ENCODE measurements at places on chromosomes 1 and 21. TPM values are rescaled to one million over a fixed set of nuclear protein-coding genes. Genes with fewer than 3 reads are reported as not detected.

NTPCR gene
- 13.8 TPM for total RNA-seq

FAM163A gene
- total RNA-seq, result 0.07 TPM

LYPD8 gene
- total RNA-seq, result not detected

ARID4B gene
- total RNA-seq, result 39.4 TPM

MYOG gene
- not detected for total RNA-seq

MRPS14 gene
- 30.3 TPM for total RNA-seq

CERS2 gene
- 87.4 TPM for total RNA-seq

IVL gene
- under 0.01 TPM for total RNA-seq

EPHA10 gene
- not detected for total RNA-seq

DNA sequence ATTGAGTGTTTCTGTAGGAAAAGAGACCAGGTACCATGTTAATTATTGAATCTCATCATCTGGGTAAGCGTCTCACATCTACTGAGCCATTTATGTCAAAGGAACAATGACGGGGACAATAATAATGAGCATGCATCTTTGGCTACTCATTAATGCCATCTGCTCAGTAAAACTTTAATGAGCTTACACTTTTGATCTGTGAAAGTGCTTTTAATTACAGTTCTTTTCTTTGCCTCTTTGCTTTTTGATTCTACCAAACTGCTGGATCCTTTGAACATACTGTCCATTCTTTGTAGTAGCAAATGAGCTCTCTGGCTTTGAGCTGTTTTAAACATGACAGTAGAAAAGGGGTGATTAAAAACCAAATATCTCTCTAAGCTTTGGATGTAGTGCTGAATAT, 181.2 kb upstream of the IVNS1ABP start:
- no peak for DNase-seq

DNA sequence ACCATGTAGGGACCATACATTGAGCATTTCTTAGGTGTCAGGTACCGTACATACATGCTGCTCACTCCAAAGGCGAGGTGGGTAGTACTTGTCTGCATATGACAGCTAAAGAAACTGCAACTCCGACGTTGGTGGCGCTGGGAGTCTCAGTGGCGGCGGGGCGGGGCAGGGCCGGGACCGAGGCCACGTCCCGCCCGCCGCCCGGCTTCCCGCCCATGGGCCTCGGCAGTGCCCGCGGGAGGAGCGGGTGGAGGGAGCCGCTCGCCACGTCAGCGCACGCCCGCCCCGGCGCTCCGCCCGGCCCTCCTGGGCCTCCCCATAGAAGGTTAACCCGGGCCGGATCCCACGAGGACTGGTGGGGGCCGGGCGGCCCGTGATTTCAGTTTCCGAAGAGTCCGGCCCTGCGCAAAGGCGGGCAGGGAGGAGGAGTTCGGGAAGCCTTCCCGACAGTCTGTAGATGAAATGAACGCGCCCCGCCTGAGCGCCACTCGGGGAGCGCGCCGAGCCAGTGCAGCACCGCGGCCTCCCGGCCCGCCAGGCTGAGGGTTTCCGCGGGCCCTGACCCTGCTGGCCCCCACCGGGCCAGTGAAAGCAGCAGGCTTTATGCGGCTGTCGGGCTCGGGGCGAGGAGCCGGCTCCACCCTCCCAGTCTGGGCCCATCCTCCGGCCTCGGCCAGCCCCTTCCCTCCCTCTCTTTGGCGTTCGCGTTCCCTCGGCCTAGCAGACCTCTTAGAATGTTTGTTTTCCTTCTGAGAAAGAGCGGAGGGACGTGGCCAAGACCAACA, 119.9 kb upstream of the JUN start:
- peak; percentile 77 for DNase-seq

DNA sequence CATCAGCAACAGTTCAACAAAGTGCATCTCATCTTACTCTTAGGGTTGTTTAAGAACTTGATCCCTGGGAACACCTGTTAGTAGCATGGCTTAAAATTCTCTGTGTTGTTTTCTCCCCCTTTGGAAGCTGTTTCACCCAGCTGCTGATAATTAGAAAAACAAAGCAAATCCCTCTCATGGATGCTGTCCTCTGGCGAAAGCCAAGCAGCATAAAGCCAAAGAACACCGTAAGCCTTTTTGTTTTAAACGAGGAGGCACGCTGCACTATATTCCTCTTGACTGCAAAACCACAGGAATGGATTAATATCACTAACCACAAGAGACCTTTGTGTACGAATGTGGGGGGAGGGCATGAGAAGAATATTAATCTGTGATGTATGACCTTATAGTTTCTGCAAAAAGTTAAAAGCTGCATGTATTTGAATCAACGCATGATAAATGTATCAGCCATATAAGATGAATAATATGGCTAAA, 923.2 kb downstream of the LTN1 start:
- no peak for DNase-seq

DNA sequence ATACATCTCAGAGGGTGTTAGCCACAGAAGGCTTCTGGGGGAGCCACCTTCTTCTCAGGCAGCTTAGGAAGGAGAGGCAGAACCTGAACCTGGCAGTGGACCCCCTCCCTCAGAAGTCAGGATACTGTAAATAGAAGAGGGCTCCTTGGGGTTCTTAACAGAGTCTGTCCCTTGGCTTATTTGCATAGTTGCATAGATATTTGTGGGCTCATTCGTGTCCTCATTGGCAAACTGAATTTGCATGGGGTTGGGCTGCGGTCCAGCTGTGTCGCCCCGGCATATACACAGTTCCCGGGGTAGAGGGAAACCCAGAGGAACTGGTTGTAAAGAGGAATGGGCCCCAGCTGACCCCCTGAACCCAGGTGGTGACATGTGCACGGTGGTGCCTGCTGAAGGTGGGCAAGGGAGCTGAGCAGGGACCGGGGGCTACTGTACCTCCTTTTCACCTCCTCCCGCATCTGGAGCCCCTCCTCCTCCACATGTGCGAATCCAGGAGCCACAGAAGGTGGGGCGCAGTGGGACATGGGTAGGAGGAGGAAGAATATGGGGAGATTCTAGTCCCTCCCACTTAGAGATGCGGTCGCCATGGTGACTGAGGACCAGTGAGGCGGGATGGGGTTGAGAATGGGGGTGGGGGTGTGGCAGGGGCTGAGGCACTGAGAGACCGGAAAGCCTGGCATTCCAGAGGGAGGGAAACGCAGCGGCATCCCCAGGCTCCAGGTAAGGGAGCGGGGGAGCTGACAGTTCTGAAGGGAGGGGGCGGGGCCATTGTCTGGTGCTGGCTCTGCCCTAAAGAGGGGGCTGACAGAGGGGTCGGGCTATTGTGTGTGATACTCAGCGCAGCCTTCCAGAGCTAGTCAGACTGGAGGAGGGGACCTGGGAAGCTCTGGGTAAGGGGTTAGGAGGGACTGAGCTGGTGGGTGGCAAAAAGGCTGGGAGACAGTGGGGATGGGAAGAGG, 3.7 kb upstream of the SEMA4A start:
- DNase-seq, result no peak

DNA sequence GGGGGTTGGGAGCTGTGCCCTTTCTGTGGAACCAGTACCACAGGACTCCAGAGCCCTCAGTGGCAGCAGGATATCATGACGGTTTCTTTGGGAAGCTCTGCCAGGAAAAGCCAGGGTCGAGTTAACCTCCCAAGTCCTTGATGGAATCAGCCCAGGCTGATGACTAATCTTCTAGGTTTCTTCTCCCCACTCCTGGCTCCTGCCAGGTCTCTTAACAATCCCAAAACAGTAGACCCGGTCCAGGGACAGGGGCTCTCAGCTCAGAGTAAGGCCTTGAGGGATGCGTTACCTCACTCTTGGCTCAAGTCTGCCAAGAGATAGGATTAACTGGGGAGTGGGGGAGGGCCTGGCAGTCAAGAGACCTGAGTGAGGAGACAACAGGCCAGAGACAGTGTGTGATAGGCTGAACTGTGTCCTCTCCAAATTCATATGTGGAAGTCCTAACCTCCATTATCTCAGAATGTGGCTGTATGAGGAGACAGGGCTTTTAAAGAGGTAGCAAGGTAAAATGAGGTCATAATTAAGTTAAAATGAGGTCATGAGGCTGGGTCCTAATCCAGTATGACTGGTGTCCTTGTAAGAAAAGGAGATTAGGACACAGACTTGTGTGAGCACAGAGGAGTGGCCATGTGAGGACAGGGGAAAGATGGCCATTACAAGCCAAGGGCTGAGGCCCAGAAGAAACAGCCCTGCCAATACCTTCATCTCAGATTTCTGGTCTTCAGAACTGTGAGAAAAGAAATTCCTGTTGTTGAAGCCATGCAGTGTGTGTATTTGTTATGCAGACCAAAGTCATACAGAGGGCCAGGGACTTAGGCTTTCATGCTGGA, 95.0 kb downstream of the BEND5 start:
- DNase-seq, result no peak

DNA sequence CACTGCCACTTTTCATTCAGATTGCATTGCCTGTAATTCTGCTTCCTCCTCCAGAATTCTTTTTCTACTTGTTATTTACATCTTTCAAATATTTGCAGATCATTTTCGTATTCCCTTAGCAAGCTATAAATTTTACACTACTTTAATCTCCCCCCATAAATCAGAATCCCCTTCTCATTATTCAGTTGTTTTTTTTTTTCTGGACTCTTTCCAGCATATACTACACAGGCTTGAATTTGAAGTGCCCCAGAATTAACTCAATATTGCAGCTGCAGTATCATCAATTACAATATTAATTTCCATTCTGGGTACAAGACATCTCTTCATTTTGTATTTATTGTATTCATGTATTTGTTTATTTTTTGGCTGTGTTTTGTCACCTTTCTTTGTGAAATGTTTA, 1494.3 kb downstream of the AMY1C start:
- no peak for DNase-seq

DNA sequence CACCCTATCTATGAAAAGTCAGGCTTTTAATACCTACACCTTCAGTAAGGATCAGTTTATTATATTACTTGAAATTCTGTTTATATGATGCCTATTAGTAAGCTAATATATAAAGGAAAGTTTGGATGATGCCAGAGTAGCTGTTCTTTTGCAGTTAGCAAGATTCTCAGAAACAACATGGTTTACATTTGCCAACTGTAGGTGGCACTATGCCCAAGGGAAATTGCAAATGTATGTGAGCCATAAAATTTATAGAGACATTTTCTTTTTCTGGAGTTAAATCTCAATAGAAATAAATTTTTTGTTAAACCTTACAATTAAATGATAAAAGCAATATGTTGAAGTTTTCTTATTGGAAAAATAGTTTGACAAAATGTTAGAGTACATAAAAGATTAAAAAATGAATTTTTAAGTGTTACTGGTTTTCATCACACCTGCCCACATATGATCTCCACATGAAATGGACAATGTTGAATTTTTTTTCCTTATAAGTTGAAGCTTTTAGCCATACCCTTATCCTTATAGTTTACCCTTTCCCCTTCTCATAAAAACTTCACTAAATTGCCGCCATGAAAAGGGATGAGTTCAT, 32.1 kb upstream of the EPHX4 start:
- DNase-seq, result peak; percentile 7

- no peak for DNase-seq
These were observed 34.1 kb upstream of the RAB3GAP2 start for GRCh38 chr1:220306339-220306738.

DNA sequence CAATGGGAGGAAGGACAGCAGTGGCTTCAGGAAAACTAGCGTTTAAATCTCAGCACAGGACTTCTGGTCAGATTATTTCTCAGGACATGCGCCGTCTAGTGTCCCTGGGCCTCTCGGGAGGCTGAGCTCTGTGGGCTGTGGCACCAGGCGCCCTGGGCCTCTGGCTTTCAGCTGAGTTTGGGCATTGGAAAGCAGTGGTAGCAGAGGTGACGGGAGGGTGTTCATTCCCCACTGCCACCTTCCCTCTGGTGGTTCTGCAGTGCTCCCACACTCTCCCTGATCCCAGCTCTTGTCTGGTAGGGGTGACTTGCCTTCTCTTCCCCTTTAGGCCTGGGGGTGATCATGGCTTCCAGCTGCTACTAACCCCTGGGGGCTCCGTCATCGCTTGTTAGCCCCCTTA, 42.2 kb upstream of the USP1 start:
- no peak for DNase-seq

DNA sequence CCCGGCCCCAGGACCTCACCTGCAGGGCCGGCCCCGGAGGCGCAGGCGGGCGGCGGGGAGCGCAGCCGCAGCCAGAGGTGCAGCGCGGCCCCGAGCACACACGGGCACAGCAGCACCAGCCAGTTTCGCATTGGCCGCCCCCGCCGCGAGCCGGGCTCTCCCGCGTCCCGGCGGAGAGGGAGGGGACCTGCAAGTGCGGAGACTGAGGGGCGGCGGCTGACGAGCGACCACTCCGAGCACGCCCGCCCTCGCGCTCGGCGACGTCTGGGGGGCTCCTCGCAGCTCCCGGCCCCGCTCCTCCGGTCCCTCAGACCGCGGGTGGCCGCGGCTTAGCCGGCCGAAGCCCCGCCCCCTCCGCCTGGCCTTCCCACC, at the start of gene B3GALNT2:
Gene B3GALNT2 (minus strand): TSS at position 331 of the 372 bp plus-strand sequence. CDS start 200 bp downstream, at position 131.
- DNase-seq, result no peak

- DNase-seq, result no peak
These were observed 49.3 kb upstream of the NEK2 start for GRCh38 chr1:211724687-211725196.

- DNase-seq, result no peak
These were observed 72.0 kb upstream of the BACE2 start for GRCh38 chr21:41095983-41096382.

GRCh38 chr1:164515711-164516331, 43.2 kb upstream of the PBX1 start:
- no peak for DNase-seq

DNA sequence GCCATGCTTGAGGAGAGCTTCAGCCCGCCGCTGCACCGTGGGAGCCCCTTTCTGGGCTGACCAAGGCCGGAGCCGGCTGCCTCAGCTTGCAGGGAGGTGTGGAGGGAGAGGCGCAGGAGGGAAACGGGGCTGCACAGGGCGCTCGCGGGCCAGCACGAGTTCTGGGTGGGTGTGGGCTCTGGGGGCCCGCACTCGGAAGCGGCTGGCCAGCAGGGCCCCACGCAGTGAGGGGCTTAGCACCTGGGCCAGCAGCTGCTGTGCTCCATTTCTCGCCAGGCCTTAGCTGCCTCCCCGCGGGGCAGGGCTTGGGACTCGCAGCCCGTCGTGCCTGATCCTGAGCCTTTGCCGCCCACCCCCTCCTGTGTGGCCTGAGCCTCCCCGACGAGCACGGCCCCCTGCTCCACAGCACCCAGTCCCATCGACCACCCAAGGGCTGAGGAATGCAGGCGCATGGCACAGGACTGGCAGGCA, 1554.0 kb downstream of the KCNT2 start:
- no peak for DNase-seq

DNA sequence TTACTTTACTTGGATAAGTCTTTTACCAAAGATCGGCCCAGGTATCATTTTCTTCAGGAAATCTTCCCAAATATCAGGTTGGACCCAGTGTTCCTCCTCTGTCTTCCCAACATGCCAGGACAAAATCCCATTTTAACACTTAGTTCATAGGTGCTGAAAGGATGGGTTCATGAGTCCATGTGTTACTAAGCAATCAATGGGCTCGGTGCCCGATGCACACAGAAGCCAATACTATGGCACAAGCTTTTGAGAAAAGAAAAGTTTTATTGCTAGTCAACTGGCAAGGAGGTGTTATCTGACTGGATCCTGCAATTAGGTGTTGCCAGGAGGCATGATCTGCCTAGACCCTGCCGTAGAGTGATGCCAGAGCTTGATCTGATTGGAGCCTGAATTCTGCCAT, 133.3 kb upstream of the SLC44A3 start:
- DNase-seq, result no peak

All from pulmonary artery endothelial cell (primary cell).